Tongue (tissue), 3 donors: ENCODE measurements at places on chromosomes 12 and 14.

DNA sequence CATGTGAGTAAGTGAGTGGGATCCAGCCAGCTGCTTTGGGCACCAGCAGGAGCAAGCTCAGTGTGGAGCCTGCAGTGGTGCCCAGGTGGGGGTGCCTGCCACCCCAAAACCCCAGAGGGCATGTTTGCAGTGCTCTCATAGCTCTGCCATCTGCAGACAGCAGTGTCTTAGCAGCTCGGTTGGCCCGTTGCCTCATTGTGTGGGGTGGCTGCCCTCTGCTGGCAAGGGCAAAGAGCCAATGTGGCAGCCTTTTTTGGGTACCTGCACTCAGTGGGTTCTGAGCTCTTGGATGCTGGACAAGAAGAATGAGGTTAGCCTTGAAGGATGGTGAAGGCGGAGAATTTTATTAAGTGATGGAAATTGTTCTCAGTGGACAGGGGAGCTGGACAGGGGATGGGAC lies 52.3 kb downstream of the NEUROD4 start:
- peak; percentile 41 for DNase-seq

DNA sequence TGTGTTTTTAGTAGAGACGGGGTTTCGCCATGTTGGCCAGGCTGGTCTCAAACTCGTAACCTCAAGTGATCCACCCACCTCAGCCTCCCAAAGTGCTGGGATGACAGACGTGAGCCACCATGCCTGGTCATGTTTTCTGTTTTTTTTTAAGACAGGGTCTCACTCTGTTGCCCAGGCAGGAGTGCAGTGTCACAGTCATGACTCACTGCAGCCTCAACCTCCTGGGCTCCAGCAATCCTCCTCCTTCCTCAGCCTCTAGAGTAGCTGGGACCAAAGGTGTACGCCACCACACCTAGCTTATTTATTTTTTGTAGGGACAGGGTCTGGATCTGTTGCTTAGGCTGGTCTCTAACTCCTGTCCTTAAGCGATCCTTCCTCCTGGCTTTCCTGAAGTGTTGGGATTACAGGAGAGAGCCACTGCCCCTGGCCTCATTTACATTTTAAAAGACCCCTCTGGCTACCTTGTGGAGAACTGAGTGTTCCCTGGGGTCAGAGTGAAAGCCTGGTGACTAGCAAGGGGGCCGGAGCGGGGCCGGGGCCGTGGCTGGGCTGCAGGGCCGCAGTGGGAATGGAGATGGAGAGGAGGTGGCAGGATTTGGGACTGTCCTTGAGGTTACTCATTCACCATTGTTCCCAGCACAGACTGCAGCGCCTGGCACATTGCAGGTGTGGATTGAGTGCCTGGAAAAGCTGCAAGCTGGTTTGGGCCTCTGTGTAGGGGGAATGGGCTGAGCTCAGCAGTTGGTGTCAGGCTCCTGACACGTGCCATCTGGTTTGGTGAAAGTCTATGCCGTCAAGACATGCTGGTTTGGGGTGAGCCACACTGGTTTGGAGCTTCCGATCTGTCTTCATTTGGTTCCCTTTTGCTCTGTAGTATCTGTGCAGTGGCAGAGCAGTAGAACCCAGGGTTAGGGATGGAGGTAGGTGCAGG lies 18.1 kb downstream of the KMT5A start:
- DNase-seq = no peak

DNA sequence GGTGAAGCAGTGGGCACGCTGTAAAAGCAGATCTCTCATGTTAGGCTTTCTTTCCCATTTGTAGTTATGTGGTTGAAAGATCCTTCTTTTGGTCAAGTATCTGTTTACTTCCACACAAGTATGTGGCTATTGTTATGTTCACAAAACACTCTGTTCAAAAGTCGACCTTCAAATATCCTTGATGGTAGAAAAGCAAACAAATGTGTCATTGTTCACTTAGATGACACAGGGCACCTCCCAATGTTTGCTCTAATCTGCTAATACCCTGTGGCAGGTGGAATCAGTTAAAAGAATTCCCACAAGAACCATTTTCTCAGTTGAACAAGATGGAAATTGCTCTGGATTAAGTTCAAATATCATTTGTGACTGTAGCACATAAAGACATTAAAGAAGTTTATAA lies 43.6 kb upstream of the NAA30 start:
- no peak for DNase-seq

GRCh38 chr14:54562334-54562733 lies 4.6 kb upstream of the SAMD4A start:
- no peak for DNase-seq

DNA sequence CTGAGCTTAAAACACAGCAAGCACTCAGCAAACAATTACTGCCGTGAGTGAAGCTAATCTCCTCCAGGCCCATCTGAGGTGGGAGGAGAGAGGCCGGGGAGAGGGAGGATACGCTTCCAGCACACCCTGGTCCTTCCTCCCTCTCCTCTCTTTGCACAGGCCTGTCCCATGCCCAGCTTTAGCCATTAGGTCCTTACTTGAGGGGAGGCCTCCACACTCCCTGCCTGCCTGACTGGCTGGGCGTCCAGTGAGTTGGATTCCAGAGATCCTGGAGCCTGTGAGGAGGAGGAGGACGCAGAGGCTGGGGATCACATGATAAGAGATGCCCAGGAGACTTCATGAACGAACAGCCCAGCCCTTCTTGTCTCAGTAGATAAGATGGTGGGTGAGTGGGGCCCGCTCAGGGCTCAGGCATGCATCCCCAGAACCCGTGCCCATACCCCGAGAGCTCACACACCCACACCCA lies 65.1 kb upstream of the NCOR2 start:
- DNase-seq = no peak

GRCh38 chr12:57243521-57244311 lies 7.3 kb downstream of the STAC3 start:
- DNase-seq = peak; percentile 90

DNA sequence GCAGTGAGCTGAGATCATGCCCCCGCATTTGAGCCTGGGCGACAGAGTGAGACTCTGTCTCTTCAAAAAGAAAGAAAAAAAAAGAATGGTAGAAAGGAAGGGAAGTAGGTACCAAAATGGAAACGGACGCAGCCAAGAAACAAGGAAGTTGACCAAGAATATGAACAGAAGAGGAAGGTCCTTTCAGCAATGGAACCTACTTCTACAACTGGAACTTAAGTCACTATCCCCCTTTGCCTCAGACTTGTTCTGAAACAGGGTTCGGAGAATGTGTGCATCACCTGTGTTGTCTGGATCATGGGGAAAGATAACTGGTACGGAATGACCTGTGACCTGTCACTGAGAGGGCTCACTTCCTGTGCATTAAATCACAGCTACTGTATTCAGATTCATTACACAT lies 43.9 kb upstream of the RNASE1 start:
- no peak for DNase-seq

- no peak for DNase-seq
Observed at GRCh38 chr12:6961278-6961694, 9.2 kb downstream of the PHB2 start.

DNA sequence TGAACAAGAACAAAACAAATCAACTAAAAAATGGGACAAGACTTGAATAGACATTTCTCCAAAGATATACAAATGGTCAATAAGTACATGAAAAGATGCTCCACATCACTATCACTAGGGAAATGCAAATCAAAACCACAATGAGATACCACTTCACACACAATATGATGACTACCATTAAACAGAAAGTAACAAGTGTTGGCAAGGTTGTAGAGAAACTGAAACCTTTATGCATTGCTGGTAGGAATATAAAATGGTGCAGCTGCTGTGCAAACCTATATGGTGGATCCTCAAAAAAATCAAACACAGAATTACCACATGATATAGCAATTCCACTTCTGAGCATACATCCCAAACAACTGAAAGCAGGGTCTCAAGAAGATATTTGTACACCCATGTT lies 5.2 kb downstream of the SMAGP start:
- DNase-seq = no peak

GRCh38 chr12:1830401-1830845 lies 10.1 kb downstream of the LRTM2 start:
- DNase-seq = no peak

DNA sequence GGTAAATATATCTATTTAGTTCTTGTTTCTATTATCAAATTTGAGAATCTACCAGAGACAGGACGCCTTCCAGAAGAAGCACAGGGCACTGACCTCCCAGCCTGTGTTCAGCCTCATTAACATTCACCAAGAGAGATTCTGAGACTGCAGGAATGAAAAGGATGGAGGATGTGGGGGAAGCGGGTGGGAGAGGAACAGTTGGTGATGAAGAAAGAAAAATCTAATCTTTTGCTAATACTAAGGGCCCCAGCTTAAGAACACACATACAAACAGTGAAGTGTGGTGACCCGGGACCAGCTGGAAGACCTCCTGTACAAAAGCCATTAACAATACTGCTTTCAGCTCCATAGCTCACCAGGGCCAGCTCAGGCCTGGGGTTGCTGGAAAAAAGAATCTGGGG lies 160.5 kb downstream of the NUAK1 start:
- no peak for DNase-seq

DNA sequence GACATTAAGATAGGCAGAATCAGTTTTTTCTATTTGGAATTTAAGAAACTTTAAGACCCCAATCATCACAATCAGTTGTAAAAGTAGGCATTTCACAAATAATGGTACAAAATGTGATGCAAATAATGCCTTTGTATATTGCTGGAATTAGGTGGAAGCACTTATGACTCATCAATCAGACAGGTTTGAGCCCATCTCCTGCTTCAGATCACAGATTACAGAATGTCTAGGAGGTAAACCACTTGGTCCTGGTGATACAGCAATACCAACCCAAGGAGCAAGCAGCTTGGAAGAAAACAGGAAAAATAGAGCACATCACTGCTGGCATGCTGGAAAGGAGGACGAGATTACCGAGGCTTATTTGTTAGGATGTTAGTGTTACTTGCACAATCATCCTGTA lies 57.6 kb downstream of the C12orf56 start:
- DNase-seq = no peak

DNA sequence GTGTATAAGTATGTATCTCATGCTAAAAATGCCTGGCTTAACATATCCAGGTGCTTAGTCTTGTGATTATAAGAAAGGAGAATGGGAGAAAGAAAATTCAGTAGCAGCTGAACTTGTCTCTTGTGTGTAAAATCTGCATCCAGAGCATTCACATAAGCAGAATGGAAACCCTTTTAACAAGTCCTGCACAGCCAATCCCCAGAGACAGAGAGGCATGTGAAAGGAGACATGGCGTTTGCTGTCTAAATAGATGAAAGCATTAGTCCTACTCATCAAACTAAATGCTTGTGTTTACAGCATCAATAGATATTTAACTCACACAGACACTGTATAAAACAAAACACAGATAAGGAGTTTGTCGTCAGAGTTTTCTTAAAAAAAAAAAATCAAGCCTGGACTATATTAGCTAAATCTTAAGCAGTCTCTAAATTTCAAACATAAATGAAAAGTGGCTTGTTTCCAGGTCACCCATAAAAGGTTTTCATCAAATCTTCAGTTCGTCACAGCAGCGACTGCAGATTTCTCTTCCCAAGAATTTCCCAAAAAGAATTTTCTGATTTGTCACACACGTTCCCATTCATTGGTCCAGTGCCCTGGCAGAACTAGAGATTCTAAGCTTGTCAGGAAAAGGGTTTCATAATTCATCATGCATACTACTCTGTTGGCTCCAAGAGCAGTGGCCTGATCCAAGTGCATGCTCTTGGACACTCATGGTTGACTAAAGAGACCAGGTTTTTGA lies 249.2 kb downstream of the BTG1 start:
- peak; percentile 92 for DNase-seq

DNA sequence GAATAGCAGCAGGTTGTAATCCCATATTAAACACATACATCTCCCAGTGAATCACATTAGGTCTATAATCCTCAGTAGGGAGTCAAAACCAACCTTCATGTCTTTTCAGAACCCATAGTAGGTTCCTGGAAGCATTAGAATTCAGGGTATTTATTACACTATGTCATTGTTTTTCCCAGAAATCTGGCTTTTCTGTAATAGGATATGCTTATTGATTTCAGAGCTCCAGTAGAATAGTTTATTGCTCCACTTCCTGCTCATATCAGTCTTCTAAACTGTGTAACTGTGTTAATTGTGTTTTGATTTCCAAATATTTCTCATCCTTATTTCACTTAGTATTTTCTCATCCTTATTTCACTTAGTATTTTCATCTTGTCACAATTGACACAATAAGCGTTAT lies 268.0 kb downstream of the CCDC59 start:
- no peak for DNase-seq
